ENCODE measurements at places on chromosomes 5 and 9. TPM values are rescaled to one million over a fixed set of nuclear protein-coding genes. Genes with fewer than 3 reads are reported as not detected.

DNA sequence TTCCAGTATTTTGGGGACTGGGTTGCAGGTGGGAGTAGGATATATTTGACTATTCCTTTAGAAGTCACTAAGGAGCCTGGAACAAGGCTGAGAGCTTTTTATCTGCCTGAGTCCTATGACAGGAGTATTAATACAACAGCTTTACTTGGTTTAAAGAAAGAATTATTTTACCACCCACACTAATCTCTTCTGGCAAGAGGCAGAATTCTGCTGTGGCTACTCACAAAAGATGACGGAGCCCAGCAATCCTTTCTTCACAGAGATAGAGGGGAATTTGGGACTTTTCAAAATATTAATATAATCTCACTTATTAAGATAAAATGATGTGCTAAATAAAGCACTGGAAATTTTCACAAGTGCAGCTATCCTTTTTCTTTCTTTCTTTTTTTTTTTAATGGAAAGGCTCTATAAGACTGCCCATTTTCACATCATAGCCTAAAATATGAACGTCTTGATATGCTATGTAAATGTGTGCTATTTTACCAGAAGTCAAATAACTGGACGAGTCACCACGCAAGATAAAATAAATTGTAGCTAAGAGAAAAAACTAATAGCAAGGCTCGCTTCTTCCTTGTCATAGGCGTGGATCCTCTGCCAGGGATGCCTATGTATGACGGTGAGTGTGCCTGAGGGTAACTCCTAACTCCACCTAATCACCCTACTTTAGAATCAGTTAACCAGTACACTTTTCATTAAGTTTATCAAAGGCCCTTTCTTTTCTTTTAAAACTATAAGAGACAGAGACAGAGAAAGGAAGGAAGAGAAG is 76.3 kb downstream of the ZNF608 start:
- peak; percentile 78 for DNase-seq

- DNase-seq, result no peak
Measured at GRCh38 chr5:67925511-67925910, 290.0 kb upstream of the PIK3R1 start.

DNA sequence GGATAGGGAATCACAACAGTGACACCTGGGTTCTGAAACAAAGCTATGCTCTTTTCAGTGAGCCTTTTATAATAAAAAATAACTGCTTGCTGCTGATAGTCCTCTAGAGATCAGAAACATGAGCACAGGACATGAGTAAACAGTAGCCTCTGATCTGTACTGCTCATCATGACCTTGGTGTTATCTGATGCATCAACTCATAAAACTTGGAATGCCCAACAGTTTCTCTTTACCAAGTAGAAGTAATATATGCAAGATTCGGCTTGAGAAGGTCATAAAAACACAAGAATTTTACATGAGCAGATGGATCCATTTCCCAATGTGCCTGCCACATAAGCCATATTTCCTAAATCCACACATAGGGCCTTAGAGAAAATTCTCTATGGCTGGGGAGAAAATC is 318.3 kb upstream of the GRAMD2B start:
- no peak for DNase-seq

GRCh38 chr9:99221266-99221620 is 499 bp downstream of the ALG2 start:
- no peak for DNase-seq

Gene PAPPA
- 31.5 TPM for total RNA-seq

DNA sequence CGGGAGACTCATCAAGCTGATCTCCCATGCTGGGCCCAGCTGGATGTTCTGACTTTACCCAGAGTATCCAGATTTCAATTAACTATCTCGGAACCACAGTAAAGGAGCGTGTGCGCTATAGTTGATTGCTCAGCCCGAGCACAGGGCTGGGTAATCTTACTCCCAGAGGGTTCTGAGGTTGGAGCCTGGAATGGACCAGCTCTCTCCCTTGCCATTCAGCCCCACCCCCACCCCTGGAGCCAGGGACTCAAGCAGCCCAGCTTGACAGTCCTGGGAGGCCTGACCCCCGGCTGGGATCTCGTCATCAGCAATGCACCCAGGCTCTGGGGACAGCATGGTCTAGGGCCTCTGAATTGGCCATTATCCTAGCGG is 23.7 kb upstream of the PTGES start:
- DNase-seq, result peak; percentile 66

All from GM23248 (cell line).